ENCODE measurements at places on chromosomes 7 and 10.

DNA sequence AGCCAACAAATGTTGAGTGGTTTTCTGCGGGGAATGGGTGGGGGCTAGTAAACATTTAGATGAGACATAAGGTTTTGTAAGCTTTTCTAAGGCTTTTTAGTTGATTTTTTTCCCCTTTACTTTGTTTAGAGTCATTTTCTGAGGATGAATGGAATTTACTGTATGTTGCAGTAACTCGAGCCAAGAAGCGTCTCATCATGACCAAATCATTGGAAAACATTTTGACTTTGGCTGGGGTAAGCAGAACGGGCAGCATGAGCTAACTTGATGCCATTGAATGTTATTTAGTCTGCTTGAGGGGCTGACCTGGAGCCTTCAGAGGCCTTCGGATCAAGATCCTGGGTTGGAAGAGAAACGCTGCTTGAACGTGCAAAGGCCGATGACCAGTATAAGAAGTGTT is 37.3 kb downstream of the FBH1 start:
- DNase-seq, result no peak

GRCh38 chr7:131607291-131608115 is 51.1 kb upstream of the PODXL start:
- DNase-seq, result no peak

GRCh38 chr7:8089036-8089780 is 120.6 kb downstream of the GLCCI1 start:
- no peak for DNase-seq

- no peak for DNase-seq
These were observed 15.1 kb upstream of the SH3PXD2A start for GRCh38 chr10:103870516-103870915.

GRCh38 chr10:132484922-132485321 is 52.7 kb upstream of the INPP5A start:
- no peak for DNase-seq

- DNase-seq, result peak; percentile 7
These were observed 29.9 kb downstream of the RNLS start for GRCh38 chr10:88553116-88553752.

GRCh38 chr7:66265566-66265965 is 60.4 kb downstream of the TPST1 start:
- no peak for DNase-seq

- no peak for DNase-seq
These were observed 135.2 kb upstream of the ADO start for GRCh38 chr10:62669341-62669740.

DNA sequence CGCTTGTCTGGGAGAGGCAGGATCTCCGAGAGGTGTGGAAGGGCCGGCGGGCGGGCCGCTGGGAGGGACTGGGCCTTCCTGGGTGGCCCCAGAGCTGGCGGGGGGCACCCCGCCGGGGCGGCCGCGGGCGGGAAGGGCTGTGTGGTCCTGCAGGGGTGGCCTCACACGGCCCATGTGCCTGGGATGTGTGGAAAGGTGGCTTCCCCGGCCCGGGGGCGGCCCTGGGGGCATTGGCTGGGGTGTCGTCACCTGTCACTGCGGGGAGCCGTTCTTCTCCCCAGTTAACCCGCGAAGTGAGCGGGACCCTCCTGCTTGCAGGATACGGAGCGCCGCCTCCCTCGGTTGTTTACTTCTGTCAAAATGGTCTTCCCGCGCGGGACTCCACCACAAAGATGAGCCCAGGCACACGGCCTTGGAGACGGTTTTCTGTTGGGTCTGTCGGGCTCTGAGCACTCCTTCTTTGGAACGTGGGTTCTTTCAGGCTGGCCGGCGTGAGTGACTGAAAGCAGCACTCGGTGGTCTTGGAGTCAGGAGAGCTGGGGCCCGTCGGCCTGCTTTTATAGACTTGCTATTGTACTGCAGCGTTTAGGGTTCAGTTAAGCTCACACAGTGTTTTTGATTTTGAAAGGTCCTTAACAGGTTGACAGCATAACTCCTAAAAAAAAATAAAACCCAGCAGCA is 700 bp downstream of the SMC3 start:
- DNase-seq, result peak; percentile 28

DNA sequence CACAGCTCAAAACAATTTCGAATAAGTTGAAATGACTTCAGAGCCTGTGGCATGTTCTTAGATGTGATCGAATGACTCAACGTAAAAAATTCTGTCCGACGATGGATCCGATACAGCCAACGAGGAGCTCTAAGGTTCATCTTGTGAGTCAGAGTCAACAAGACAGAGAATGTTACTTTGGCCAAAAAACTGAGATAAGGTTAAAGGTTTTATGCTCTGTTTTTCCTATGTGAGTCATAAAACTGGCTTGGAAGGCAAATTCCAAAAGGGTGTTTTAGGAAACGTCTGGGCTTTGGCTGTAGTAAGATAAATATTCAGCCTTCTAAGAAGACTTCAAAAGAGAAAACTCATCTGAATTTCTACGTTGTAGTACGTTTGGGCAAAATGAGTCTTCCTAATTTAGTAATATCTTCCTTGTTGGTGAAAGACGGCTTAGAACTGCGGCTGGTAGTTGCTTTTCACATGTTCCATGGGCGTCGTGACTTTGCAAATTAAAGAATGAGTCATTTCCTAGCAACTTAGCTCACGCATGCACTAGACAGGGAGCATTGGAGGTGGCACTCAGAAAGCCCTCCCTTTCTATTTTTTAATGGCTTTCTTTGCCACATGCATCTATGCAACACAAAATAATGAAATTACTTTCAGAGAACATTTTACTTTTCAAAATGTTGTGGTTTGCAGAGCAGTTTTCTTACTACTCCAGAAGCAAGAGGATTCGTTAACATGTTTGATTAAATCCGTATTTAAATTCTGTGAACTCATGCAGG is 28.2 kb downstream of the PFKP start:
- DNase-seq, result peak; percentile 52

DNA sequence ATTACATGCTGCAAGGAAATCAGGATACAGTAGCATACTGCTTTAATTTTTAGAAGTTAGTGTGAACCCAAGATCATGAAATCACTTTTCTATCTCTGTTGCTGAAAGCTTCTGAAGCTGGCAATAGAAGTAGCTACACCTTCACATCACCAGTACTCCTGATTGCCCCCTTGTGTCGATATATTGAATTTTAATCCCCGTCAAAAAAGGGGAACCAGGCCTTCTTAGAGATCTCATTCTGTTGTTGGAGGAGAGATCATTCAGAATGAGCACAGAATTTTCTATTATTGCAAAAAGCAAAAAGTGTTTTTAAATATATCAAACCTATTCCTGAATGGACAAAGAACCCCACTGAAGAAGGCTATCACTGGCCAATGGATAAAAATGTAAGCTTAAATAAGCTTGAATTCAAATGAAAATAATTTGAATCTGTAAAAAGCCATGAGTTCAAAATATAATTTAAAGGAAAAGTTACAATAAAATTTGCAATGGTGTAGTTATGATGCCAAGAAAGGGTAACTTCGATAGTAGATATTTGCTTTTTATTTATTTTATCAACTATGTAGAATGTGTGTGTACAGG is 39.7 kb upstream of the TEX47 start:
- DNase-seq, result no peak

GRCh38 chr7:30684351-30684750 is 2.1 kb upstream of the CRHR2 start:
- no peak for DNase-seq

- DNase-seq, result no peak
These were observed 349.7 kb upstream of the MBL2 start for GRCh38 chr10:53122281-53122680.

DNA sequence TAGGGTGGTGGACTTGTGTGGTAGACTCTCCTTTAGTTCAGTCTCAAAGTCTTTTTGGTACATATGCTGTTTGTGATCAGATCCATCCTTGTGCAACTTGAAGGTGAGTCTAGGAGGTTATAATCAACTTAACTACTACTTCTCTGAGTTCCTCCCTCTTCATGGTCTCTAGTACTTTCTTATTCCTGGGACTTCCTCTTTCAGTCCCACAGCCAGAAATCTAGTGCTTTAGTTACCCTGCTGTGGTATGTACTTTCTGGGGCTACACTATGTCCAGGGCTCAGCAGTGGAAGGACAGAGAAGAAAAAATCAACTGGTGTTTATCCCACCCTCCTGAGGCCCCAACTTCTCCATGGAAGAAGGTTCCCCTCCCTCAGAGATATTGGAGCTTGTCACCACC is 19.4 kb upstream of the ATAD1 start:
- DNase-seq, result no peak

DNA sequence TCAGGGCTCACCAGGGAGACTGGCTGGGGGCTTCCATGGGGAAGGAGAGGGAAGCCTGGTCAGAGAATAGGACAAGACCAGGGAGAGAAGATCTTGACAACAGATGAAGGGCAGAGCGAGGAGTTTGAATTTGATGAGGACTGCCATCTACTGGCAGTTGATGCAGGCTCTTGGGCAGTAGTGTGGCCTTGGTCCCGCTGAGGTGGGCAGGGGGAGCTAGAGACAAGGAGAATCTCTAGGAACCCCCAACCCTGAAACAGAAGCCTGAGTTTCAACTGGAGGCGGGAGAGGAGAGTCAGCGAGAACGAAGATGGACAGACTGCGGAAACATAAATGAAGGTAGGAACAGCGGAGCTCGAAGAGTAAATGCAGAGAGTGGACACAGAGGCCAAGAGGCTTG is 81.0 kb downstream of the PPP1R3C start:
- no peak for DNase-seq

GRCh38 chr10:123472606-123473005 is 193.5 kb upstream of the GPR26 start:
- no peak for DNase-seq

Data from stimulated activated CD4-positive, alpha-beta T cell treated with anti-CD3 and anti-CD28 coated beads, Interleukin-15, amount 100 ng/mL, for 48 hours (primary cell).